Smooth muscle cell of the coronary artery (primary cell): ENCODE measurements at places on chromosomes 13 and 19. TPM values are rescaled to one million over a fixed set of nuclear protein-coding genes. Genes with fewer than 3 reads are reported as not detected.

Gene PLK5
- not detected in 2 replicates for total RNA-seq

Gene PSG1
- 1.2 TPM in 1 of 2 replicates, not detected in the other for total RNA-seq

Gene DLEU7
- total RNA-seq, result not detected in 2 replicates

Gene ZNF763
- total RNA-seq, result 1.2 and 2.3 TPM in 2 replicates

Gene PALM
- total RNA-seq, result 6.0 and 26.7 TPM in 2 replicates

Gene PSG6
- total RNA-seq, result not detected in 2 replicates

Gene APOC4
- not detected in 2 replicates for total RNA-seq

Gene NLRP8
- total RNA-seq, result not detected in 2 replicates
